Activated CD4-positive, alpha-beta T cell treated with anti-CD3 and anti-CD28 coated beads, Interleukin-2, amount 50 U/mL, for 1 hour (primary cell): ENCODE measurements at places on chromosomes 2 and 18.
A peak's percentile ranks its signal among the peaks of the same experiment; 100 is the strongest.

- DNase-seq, result no peak
Measured at GRCh38 chr18:59733421-59733820, 36.2 kb upstream of the CCBE1 start.

DNA sequence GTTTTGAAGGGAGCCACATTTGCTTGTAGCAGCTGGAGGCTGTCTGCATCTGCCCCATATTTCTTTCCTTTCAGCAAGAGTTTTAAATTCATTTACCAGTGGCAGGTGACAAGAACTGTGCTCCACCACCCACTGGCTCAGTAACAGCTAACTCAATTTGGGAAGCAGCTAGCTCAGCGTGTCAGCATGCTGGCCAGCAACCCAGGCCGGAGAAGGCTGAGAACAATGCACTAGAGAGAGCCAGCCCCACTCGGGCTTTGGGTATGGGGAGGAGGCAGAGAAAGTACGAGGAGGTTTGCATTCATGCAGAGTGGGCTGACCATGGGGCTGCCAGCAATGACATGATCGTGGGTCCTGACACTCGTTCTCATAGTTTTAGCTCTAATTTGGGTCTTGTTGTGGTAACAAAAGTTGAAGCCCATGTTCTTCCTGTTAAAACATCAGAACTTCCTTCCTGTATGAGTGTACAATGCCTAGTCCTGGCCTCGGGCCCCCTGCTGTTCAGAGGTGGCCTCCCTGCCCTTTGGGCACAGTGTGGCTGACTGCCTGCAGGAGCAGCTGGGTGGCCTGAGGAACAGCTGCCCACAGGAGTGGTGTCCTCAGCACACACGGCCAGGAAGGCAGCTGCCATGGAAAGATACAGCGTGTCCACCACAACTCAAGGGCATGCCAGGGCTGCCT lies 23.0 kb downstream of the CDC42EP3 start:
- peak; percentile 37 for DNase-seq

- no peak for DNase-seq
Measured at GRCh38 chr2:27182346-27182745, 29.5 kb upstream of the ATRAID start.

DNA sequence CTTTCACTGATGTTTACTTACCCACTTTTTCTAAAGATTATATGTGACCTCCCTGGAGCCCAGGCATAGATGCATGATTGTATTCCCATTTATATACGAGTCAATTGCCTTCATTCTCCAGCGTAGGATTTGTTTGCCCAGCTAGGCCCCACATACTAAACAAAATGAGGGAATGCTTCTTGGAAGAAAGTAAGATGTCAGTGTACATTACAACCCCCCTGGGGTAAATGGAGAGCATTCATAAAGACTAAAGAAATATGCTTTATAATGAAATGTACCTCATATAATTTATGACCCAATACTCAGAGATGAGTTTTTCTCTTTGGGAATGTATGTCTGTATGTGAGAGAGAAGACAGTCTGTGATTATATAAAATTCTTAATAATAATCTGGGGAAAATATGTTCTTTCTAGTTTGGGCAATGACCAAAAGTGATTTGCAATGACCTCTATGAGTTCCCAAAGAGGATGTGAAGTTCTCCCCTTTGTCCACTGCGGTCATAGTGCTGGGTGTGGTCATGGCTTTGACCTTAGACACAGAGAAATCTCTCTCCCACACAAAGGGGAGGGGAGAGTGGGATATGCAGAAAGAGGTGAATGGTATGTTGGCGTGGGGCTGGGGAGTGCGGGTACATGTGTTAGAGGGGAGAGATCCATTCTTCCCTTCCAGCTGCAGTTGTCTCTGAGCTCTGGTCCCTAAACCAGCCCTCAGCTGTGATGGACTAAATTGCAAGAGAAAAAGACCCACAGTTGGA lies 175.6 kb downstream of the EN1 start:
- DNase-seq, result no peak

- DNase-seq, result no peak
Measured at GRCh38 chr18:33720133-33720532, 142.1 kb downstream of the ASXL3 start.

- no peak for DNase-seq
Measured at GRCh38 chr2:224211181-224211480, 172.0 kb upstream of the SERPINE2 start.

- DNase-seq, result no peak
Measured at GRCh38 chr18:65852273-65852672, 101.5 kb downstream of the CDH7 start.

GRCh38 chr2:28030600-28030999 lies 140.1 kb downstream of the BABAM2 start:
- DNase-seq, result no peak

- DNase-seq, result no peak
Measured at GRCh38 chr2:68905116-68905515, 33.9 kb upstream of the BMP10 start.

DNA sequence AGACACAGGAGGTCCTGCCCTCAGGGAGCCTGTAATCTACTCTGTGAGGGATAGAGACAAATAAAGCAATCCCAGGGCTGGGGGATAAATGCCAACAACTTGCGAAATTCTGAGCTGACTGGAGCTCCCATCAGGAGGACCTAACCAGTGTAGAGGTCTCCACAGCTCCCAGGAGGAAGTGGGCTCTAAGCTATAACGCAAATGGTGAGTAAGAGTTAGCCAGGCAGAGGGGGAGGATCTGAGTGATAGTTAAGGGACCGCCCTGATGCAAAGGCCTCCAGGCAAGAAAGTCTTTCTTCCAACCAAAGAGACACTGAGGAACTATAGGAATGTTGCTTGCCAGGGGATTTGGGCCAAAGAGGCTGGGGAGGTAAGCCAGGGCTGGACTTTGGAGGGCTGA lies 16.0 kb upstream of the ZNF532 start:
- no peak for DNase-seq

- DNase-seq, result no peak
Measured at GRCh38 chr18:63676526-63677323, 15.0 kb upstream of the SERPINB3 start.

DNA sequence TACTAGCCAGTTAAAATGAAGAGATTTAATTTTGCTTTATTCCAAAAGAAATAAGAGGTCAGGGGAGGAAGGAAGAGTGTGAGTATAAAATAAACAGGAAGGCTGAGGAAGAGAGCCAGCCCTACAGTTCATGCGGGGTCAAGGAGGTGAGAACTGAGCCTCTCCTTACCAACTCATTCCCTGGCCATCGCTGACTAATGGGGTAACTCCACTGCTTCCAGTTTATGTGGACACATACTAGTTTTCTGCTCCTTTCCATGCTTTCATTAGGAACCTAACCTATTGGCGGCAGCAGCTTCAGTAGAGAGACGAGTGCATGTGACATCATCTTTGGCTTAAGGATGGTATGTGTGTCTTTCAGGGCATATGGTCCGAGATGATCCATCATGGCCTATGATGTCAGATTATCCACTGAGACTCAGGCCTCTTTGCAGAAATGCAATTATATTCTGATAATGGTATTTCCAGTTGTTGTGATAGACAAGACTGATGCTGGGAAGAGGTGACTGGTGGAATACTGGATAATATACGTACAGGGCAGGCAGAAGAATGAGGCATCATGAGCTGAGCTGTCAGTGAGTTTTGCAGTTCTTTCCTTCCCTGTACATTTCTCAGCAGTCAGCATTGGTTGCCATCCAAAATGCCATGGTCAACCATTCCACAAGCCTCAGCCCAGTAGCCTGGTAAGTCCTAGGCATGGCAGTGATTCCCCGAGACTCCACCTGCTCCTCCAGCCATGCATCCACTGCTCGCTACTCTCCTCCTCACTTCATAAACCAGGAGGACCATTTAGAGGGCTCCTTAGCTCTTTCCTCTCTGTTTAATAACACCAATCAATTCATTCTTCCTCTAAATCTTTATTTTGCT lies 184.6 kb upstream of the OSR1 start:
- DNase-seq, result no peak

DNA sequence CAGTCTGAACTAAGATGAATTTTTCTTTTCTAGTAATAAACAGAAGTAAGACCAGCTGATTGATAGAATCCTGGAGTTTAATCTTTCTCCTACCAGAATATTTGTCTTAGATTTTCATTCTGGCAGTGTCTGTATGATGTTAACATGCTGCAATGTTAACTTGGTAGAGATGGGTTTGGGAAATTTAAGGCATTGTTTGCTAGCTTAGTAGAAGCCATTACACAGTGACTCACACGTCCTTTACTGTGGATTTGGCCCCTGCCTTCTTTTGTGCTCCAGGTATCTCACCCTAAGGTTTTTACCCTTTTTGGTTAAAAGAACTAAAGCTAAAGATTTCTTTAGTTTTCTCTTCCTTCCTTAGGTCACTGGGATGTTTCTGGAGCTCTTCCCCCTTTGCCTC lies 84.1 kb downstream of the SPTBN1 start:
- DNase-seq, result no peak

- no peak for DNase-seq
Measured at GRCh38 chr2:42784204-42784880, 8.0 kb downstream of the HAAO start.

DNA sequence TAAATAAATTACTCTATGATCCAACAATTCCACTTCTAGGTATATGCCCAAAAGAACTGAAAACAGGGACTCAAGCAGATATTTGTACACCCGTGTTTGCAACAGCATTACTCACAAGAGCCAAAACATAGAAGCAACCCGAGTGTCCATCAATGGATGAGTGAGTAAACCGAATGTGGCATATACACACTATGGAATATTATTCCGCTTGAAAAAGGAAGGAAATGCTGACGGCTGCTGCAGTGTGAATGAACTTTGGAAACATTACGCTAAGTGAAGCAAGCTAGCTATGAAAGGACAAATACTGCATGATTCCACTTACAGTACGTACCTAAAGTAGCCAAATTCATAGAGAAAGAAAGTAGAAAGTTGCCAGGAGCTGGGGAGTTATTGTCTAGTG lies 32.2 kb downstream of the MREG start:
- DNase-seq, result no peak

- DNase-seq, result no peak
Measured at GRCh38 chr2:33488178-33488690, 11.8 kb downstream of the RASGRP3 start.

- DNase-seq, result no peak
Measured at GRCh38 chr18:67954594-67954993, 438.1 kb upstream of the DSEL start.

DNA sequence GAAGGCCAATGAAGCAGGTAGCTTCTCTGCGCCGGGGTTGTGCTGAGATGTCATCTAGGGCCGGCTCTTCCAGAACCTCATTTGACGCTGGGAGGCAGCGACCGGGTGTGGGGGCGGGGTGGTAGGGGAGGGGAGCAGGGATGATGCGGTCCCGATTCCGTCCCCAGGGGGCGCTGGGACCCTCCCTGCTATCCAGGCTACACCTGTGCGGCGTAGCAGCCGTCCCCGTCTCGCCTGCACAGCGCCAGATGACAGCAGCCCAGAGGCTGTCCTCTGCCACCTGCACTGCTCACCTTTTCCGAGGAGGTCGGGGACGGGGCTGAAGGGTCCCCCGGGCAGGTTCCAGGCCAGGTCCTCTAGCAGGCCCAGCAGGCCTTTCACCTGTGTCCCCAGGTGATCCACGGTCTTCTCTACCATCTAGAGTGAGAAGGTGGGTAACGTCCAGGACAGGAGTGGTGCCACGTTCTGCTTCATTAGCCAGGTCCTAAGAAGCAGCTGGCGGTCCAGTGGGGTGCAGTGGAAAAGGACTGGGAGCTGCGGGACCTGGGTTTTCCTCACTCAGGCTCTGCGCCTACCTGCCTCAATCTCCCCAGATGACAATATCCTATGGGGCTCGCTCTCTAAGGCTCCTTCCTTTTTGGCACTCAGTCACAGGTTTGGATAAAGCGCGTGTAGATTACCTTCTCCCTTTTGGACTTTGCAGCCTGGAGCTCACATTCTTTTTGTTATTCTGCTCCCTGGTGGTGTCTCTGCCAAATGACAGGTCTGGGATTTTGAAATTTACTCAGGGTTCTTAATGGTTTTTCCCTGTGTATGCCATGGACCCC lies 56.0 kb upstream of the RAB6C start:
- no peak for DNase-seq

- no peak for DNase-seq
Measured at GRCh38 chr18:34807106-34807796, 97.2 kb downstream of the DTNA start.

DNA sequence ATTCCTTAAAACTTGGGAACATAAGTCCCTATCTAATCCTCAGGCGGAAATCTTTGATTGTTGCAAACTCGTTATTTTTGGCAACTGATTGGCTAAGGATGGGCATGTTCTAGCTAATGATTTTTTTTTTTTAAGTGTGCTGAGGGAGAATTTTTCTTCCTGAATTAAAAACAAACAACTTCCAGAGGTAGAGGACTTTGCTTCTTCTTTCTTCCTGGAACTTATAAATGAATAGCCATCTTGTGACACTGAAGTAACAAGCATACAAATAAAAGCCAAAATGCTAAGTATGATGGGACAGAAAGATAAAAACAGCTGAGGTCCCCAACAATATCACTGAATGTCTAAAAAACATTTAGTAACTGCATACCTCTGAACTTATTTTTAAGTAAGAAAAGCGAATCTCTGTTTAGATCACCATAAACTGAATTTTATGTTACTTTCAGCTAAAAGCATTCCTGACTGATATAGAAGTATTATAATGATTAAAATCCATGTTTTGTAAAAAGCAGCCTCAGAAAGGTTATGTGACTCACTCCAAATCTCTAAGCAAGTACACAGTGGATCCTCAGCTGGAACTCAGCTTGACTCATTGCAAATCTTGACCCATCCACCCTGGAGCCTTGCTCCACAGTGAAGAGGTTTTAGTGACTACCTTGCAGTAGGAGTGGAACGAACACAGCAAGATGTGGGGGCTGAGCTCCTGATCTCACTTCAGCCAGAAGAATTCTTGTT lies 344.4 kb downstream of the CLIP4 start:
- no peak for DNase-seq

DNA sequence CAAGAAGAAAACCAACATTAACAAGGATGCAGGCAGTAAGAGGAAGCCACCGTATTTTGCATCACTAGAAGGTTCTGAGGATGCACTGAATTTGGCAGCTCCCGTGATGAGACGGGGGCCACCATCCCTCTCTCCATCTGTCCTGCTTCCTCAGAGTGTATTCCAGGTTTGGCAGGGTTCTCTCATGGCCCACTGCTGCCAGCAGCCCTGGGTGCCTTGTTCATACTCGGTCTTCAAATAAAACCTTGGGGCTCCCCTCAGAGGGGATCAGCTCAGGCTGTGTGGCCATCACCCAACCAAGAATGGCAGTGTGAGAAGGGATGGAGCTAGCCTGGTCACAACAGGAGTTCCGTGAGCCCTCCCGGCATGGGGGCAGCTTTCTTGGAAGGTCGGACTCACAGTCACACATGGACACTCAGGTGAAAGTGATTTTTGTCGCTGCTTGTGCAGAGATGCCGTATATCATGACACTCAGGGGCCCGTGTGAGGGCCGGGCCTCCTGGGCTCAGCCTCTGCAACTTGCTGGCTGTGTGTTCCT lies 12.8 kb upstream of the MBP start:
- DNase-seq, result no peak

DNA sequence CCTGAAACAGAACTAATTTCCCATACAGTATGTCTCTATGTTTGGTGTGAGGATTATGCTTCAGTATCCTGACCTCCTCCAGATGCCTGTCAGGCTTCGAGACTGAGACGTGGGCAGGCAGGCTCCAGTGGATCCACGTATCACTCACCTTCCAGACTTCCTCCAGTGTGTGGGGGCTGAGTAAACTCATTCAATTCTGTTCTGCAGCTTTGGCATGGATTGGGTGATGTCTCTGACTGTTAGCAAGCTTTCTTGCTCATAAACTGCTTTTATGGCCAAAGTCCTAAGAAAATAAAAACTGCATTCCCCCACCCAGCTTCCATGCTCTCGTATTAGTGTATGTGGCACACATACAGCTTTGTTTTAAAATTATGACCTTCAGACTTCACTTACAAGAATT lies 53.6 kb downstream of the CCDC93 start:
- DNase-seq, result no peak
